Astrocyte (in vitro differentiated cells and primary cell): ENCODE measurements at places on chromosomes 2 and 18. TPM values are rescaled to one million over a fixed set of nuclear protein-coding genes. Genes with fewer than 3 reads are reported as not detected.

Gene SLC19A3
- 0.12 and 0.14 TPM in 2 replicates for total RNA-seq

Gene REG3A
- not detected in 2 replicates for total RNA-seq

Gene CFC1
- total RNA-seq: not detected in 2 replicates

Gene TET3
- 32.8 and 39.9 TPM in 2 replicates for total RNA-seq

Gene CNTNAP5
- 0.30 TPM in 1 of 2 replicates, not detected in the other for total RNA-seq

Gene PPIL3
- 34.6 and 34.8 TPM in 2 replicates for total RNA-seq

Gene CCL20
- not detected in 2 replicates for total RNA-seq

Gene SNRPD1
- 51.4 and 60.6 TPM in 2 replicates for total RNA-seq

Gene PKDCC
- total RNA-seq: 6.9 and 9.7 TPM in 2 replicates

Gene ZC3H6
- 3.9 and 7.4 TPM in 2 replicates for total RNA-seq

Gene ASIC4
- total RNA-seq: 0.39 and 0.70 TPM in 2 replicates

Gene SULT1C4
- 1.1 and 1.8 TPM in 2 replicates for total RNA-seq

Gene EIF2B4
- 43.3 and 47.3 TPM in 2 replicates for total RNA-seq

Gene RPIA
- 11.4 and 13.3 TPM in 2 replicates for total RNA-seq

Gene IL18RAP
- total RNA-seq: not detected in 2 replicates

Gene TWSG1
- total RNA-seq: 44.7 and 48.4 TPM in 2 replicates

Gene MALL
- 0.19 and 0.36 TPM in 2 replicates for total RNA-seq

Gene SETBP1
- total RNA-seq: 8.5 and 12.4 TPM in 2 replicates

Gene ANKRD29
- total RNA-seq: 0.70 and 0.75 TPM in 2 replicates

Gene KCNG2
- 0.16 TPM in 1 of 2 replicates, not detected in the other for total RNA-seq

Gene SEPTIN10
- 76.3 and 90.8 TPM in 2 replicates for total RNA-seq

Gene SPEG
- 71.2 and 76.1 TPM in 2 replicates for total RNA-seq

Gene CD8B2
- not detected in 2 replicates for total RNA-seq

Gene C2orf80
- total RNA-seq: not detected in 2 replicates

Gene BMP10
- total RNA-seq: not detected in 2 replicates

Gene PAIP2B
- total RNA-seq: 1.7 TPM in 2 replicates

Gene TMEM163
- 0.12 and 0.18 TPM in 2 replicates for total RNA-seq

Gene CHRNG
- not detected in 2 replicates for total RNA-seq

Gene TFCP2L1
- total RNA-seq: 0.05 TPM in 1 of 2 replicates, not detected in the other

Gene RAPGEF4
- 0.62 and 1.1 TPM in 2 replicates for total RNA-seq

Gene GPN1
- 54.4 and 63.9 TPM in 2 replicates for total RNA-seq

Gene COLEC12
- 11.6 and 13.2 TPM in 2 replicates for total RNA-seq

Gene GPC1
- 252 and 299 TPM in 2 replicates for total RNA-seq

Gene RPRM
- 0.53 and 0.86 TPM in 2 replicates for total RNA-seq

Gene SLC5A7
- total RNA-seq: 0.05 TPM in 1 of 2 replicates, not detected in the other

Gene IL1RL2
- total RNA-seq: 0.43 TPM in 1 of 2 replicates, not detected in the other

Gene IFIH1
- total RNA-seq: 62.3 and 70.5 TPM in 2 replicates

Gene CFAP65
- 0.22 and 0.27 TPM in 2 replicates for total RNA-seq

Gene GYPC
- total RNA-seq: 26.5 and 29.3 TPM in 2 replicates

Gene PFN4
- 0.48 and 0.64 TPM in 2 replicates for total RNA-seq

Gene CTAGE1
- 0.12 and 0.30 TPM in 2 replicates for total RNA-seq

Gene CMPK2
- total RNA-seq: 32.5 and 38.6 TPM in 2 replicates

Gene RGPD4
- total RNA-seq: not detected in 2 replicates
